ENCODE measurements at places on chromosomes 1 and 21. TPM values are rescaled to one million over a fixed set of nuclear protein-coding genes. Genes with fewer than 3 reads are reported as not detected.

DNA sequence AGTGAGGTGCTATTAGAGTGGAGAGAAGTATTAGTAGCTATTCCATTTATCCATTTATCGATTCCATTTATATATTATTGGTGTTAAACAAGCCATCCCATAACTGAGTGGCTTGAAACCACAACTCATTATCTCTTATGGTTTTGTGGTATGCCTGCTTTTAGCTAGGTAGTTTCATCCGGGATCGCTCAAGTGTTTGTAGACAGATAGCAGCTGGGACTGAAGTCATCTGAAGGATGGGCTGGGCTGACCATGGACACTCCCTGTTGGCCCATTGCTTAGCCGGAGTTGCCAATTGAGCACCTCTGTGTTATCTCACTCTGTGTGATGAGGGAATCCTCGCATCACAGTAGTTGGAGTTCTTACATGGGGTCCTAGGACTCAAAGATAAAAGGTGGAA lies 622.5 kb downstream of the PLA2G4A start:
- no peak for DNase-seq

Gene RGS4
- total RNA-seq: 1.9 TPM

Gene THEM5
- total RNA-seq: not detected

DNA sequence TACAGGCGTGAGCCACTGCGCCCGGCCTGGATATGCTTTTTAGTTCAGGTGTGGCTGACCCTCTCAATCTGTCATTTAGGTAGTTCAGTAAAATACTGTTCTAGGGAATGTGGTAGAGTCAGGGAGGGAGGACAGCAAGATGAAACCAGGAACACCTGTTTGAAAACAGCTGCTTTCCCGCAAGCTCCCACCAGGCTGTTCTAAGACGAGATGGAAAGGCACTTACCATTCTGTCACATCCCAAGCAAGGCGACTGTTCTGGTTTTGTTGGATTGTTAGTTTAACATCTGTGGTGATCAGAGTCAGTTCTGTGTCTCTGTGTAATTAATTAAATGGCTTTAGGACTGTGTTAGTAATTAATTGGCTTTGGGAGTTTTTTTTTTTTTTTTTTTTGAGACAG lies 2.9 kb downstream of the CHAF1B start:
- DNase-seq: no peak

DNA sequence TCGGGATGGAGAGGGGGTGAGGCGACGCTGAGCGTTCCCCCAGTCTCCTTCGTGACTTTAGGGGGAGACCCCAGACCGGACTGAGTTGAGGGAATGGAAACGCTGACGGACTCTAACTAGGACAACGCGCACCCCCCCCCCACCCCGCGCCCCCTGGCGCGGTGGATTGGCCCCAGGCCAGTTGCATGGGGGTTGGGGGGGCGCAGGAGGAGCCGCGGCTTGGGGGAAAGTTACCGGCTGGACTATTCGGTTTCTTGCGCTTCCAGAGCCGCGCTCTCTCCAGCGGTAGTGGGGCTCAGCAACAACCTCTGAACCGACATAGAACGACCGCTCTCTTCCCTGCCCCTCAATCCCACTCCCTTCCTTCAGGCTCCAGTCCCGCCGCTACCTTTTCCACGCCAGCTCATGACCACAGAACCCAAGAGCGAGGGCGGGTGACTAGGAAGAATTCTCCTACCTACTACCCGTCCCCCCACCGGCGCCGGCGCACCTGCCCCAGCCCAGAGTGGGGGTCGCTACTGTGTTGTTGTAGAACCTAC lies 694 bp downstream of the ZBTB7B start:
- DNase-seq: peak; percentile 77

- DNase-seq: no peak
Measured at GRCh38 chr1:172679000-172679772, 20.3 kb downstream of the FASLG start.

DNA sequence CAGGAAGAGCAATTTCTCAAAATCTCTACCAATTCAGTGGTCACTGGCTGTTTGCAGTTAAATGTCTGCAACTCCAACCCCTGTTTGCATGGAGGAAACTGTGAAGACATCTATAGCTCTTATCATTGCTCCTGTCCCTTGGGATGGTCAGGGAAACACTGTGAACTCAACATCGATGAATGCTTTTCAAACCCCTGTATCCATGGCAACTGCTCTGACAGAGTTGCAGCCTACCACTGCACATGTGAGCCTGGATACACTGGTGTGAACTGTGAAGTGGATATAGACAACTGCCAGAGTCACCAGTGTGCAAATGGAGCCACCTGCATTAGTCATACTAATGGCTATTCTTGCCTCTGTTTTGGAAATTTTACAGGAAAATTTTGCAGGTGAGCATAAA lies 167.2 kb downstream of the CRB1 start:
- DNase-seq: no peak

- no peak for DNase-seq
Measured at GRCh38 chr21:33373451-33373850, 29.8 kb upstream of the IFNGR2 start.

DNA sequence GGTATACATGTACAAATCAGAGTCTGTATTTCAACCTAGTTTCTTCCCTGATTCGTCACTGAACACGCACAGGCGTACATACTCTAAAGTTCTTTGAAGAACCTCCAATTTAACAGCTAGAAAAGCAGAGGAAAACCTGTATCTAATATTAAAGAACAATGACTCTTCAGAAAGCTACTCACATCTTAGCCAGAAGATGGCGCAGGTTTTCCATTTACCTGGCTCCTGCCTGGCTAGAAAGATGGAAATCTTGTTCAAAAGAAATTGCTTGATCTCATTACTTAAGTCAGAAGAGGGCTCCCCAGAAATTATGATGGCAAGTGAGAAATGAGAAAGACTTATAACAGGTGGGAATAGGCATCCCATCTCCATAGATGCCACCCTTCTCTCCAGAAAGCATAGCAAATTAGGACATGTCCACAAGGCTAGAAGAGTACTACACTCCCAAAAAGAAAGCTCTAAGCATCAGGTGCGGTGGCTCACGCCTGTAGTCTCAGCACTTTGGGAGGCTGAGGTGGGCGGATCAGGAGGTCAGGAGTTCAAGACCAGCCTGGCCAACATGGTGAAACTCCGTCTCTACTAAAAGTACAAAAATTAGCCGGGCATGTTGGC lies 19.0 kb upstream of the L1TD1 start:
- no peak for DNase-seq
